ENCODE measurements at places on chromosomes 1 and 21.

DNA sequence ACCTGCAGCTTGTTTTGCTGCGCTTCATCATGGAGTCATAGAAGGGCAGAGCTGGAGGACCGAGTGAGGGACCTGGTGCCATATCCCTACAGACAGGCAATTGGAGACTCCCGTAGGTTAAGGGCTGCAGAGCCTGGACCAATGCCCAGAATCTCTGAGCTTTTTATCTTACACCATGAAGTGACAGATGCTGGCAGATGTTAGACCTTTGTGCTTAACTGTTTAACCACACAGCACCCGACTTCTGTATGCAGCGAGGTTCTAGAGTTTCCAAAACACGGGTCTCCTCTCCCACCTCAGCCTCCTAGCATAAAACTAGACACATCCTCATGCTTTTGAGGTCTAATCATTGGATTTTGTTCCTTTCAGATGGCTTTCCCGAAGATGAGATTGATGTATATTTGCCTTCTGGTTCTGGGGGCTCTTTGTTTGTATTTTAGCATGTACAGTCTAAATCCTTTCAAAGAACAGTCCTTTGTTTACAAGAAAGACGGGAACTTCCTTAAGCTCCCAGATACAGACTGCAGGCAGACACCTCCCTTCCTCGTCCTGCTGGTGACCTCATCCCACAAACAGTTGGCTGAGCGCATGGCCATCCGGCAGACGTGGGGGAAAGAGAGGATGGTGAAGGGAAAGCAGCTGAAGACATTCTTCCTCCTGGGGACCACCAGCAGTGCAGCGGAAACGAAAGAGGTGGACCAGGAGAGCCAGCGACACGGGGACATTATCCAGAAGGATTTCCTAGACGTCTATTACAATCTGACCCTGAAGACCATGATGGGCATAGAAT, 47.6 kb downstream of the B3GALT5 start:
- DNase-seq = no peak

- DNase-seq = no peak
Measured at GRCh38 chr1:234507626-234508387, 28.8 kb upstream of the TARBP1 start.

- peak; percentile 65 for DNase-seq
Measured at GRCh38 chr1:111813440-111814304, 58.0 kb downstream of the DDX20 start.

- DNase-seq = no peak
Measured at GRCh38 chr1:55636696-55637095, 421.5 kb upstream of the USP24 start.

GRCh38 chr1:200976634-200977033, 46.9 kb downstream of the KIF21B start:
- no peak for DNase-seq

DNA sequence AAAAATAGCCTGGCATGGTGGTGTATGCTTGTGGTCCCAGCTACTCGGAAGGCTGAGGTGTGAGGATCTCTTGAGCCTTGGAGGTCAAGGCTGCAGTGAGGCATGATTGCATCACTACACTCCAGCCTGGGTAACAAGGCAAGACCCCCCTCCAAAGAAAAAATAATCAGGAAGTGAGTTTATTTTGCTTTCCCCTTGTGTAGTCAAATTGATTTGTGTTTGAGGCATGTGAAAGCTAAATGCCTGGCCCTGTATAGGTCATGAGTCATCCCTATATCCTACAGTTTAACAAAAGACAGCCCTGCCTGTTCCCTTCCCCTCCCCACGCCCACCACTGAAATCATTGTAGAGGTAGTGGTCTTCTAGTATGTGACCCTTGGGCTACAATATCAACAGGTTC, 241.4 kb upstream of the JUN start:
- DNase-seq = no peak

DNA sequence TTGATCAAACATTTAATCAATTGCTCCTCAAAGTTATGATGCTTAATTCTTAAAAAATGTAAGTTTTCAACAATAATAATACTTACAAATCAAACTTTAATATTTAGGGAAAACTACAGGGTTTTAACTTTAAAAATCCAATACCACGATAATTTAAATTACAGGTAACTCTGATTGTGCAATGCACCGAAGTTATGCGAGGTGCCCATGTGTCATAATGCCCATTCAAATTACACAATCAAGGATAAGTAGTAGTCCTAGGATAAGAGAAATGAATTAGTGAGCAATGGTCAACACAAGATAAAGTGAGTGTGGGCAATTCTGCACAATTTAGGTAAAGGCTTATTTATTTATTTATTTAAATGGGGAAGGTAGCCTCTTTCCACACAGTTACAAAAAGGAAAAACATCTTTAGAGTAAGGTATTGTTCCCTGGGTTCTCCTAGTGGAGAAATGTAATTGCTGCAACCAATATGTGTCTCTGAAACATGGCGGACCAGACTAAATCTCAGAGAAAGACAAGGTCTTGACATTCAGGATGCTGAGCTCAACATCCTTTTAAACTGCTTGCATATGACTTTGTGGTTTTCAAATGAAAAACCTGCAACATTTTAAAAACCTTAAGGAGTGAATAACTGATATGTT, 164.2 kb downstream of the TTLL7 start:
- DNase-seq = no peak

DNA sequence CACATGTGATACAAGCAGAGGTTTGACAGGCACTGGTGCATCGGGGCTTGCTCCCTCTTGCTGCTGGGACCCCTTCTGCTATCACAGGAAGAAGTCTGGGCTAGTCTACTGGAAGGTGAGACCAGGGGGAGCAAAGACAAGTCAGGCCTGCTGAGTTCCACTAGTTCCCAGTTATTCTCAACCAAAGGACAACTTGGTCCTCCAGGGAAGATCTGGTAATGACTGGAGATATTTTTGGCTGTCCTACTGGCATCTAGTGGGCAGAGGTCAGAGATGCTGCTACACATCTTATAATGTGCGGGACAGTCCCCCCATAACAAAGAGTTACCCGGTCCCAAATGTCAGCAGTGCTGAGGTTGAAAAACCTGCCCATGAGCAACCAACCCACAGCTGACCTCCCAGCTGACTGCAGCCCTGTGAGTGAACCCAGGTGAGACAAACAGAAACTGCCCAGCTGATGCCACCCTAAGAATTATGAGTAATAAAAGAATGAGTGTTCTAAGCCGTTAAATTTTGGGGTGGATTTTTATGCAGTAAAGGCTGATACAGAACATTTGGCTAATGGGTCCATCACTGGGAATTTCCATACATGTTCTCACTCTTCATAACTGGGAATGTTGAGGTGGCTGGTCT, 71.6 kb downstream of the NENF start:
- no peak for DNase-seq

- no peak for DNase-seq
Measured at GRCh38 chr1:59150577-59151386, 146.1 kb upstream of the FGGY start.

GRCh38 chr1:207579436-207579799, 65.5 kb upstream of the CR1L start:
- peak; percentile 66 for DNase-seq

GRCh38 chr1:47436979-47437446, 831 bp upstream of the FOXD2 start:
- DNase-seq = no peak

DNA sequence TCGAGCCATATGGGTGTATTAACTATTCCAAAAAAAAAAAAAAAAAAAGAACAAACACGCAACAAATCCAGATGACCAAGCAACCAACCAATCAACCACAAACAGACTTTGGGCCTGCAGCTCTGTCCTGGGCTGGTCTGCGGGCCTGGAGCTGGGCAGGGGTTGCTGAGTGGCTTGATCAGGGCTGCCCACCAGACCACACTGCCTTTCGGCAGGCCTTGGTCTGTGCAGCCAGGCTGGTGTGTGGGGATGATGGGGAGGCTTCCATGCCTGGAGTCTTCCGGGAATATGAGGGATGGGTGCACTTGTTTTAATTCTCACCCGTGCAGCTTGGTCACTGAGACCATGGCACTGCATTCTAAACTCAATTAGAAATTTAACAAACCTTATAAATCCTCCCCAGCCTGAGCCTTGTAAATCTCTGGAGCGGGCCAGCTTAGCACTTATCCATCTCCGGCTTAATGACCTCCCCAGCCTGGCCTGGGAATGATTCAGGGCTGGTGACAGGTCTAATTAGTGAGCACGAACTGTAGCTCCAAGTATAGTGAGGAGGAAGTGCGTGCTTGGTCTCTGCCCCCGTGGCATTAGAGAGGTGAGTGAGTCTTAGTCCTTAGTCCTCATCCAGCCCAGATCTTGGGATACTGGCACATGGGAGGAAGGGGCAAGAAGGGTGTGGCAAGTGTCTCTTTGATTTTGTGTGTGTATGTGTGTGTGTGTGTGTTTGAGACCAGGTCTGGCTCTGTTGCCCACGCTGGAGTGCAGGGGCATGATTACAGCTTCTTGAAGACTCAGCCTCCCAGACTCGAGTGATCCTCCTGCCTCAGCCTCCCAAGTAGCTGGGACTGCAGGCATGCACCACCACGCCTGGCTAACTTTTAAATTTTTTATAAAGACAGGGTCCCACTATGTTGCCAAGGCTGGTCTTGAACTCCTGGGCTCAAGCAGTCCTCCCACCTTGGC, 74.6 kb upstream of the CSF3R start:
- no peak for DNase-seq

GRCh38 chr1:54763816-54764132, 549 bp downstream of the PARS2 start:
- no peak for DNase-seq

GRCh38 chr1:1061682-1062345, 12.3 kb downstream of the RNF223 start:
- no peak for DNase-seq

DNA sequence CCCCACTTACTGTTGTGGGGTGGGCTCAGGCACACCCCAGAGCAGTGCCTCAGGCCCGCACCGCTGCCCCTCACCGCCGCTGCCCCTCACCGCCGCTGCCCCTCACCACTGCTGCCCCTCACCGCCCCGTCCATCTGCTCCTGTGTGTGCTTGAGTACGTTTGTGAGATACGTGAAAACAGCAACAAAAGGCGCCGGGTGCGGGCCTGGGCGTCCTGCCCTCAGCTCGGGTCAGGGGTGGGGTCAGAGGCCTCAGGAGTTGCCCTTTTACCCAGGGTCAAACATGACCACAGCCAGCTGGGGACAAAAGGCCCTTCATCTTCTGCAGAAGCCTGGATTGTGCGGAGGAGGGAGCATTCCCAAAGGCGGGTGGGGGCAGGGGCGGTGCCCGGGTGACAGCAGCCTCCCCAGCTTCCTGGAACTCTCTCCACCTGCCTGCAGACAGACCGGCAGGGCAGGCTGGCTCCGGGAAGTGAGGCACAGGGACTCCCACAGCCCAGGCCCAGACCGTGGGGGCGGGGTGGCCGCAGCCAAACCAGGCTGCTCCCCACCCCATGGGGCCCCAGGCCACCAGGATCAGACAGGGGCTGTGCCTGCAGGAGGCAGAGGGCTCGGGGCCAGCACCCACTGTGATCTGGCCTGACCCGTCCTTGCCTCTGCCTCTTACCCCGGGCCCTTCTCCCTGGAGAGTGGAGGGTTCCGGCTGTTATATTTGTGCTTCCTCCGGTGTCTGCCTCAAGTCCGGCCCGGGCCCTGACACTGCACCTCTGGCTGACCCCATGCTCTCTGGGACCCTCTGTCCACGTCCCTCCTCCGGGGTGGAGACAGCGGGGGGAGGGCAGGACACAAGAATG, 2.3 kb upstream of the VWA1 start:
- DNase-seq = peak; percentile 85

- no peak for DNase-seq
Measured at GRCh38 chr1:201436393-201436792, 14.9 kb upstream of the TNNI1 start.

DNA sequence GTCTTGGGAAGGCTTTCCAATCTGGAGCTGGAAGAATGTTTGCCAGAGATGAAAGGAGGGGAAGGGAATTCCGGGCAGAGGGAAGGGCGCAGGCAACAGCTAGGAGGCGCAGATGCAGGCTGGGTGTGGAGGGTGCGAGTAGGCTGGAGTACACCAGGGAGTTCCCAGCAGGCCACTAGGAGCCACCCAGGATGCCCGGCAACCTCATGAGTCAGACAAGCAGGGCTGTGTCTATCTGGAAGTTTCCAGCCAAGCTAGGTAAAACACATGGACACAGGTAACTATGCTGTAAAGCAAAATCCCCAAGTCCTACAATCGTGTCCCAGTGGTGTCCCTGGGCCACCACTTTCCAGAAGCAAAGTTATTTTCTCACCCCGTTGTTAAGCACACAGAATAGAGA, 990 bp upstream of the NBL1 start:
- DNase-seq = peak; percentile 25

GRCh38 chr1:176222196-176222595, 15.1 kb upstream of the COP1 start:
- no peak for DNase-seq

- DNase-seq = no peak
Measured at GRCh38 chr1:201781437-201781836, 47.5 kb upstream of the IPO9 start.

- DNase-seq = no peak
Measured at GRCh38 chr1:19657511-19657910, 7.2 kb upstream of the HTR6 start.

DNA sequence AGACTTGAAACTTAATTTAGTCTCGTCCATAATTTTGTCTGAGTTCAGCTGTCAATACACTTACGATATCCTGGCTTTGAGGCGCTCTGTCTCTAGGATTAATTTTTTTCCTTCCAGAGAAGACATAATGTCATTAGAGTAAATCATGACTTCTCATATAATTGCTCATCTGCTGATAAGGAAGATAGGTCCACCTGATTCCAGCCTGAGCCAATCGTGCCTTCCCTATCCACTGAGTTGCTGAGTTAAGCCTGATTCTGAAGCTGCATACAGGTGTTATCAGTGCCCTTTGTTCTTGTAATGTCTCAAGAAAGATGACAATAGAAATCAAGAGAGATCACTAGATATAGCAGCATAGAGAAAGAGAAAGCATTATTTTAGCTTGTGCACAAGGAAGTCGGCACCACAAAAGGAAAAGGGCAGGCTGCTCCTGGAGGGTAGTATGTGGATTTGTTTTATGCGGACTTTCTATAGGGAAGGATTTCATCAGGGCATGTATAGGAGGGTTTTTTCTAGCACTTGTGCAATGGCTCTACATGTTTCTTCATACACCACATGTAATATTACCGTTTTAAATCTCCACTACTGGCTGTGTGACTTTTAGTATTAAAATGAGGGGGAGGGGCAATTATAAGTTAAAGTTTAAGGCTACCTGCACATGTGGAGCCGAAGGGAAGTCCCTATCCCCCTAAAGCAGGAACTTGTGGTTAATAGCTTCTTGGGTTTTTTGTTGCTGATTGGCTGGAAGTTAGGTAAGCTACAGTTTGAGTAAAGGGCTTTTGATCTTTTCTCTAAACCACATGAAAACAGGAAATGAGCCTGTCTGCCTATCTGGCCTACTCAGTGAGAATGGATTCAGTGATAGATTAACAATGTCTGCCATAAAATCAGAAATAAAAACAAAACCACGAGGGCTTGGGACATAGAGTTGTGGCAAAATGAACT, 133.4 kb downstream of the PLPPR5 start:
- DNase-seq = no peak

DNA sequence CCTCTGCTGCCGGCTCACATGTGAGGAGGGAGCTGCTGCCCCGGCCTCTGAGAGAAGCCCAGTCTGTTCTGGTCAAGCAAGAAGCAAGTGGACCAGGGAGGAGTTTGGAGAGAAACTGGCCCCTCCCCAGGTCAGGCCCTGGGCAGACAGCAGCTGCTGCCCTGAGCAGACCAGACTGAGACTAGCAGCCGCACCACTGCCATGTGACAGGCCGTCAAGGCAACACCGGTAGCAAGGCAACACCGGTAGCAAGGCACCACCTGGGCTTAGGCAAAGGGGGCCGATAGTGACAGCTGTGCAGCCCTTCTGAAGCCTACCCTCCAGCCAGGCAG, 50.3 kb downstream of the ARHGEF16 start:
- no peak for DNase-seq
